ENCODE measurements at places on chromosomes 12 and 14.

- no peaks in the 10 kb centered on the region for H3K36me3 ChIP-seq
- peaks cover 3% of the 10 kb centered on the region for H3K4me1 ChIP-seq
- H3K4me3 ChIP-seq: no peak overlapping the region
- no peak overlapping the region for H3K27ac ChIP-seq
- H3K27me3 ChIP-seq: no peaks in the 10 kb centered on the region
Measured at GRCh38 chr14:49992901-49993339, 100.0 kb downstream of the ARF6 start.

- no peak overlapping the region for H3K27ac ChIP-seq
- no peaks in the 10 kb centered on the region for H3K27me3 ChIP-seq
- no peak for DNase-seq
- H3K36me3 ChIP-seq: no peaks in the 10 kb centered on the region
Measured at GRCh38 chr14:74946659-74947281, 8.6 kb downstream of the PGF start.

- peak overlapping the region; percentile 93 for H3K27ac ChIP-seq
- H3K4me1 ChIP-seq: peaks cover 23% of the 10 kb centered on the region
- H3K4me3 ChIP-seq: peak overlapping the region; percentile 87
Measured at GRCh38 chr12:6852651-6853354, 853 bp downstream of the USP5 start.

DNA sequence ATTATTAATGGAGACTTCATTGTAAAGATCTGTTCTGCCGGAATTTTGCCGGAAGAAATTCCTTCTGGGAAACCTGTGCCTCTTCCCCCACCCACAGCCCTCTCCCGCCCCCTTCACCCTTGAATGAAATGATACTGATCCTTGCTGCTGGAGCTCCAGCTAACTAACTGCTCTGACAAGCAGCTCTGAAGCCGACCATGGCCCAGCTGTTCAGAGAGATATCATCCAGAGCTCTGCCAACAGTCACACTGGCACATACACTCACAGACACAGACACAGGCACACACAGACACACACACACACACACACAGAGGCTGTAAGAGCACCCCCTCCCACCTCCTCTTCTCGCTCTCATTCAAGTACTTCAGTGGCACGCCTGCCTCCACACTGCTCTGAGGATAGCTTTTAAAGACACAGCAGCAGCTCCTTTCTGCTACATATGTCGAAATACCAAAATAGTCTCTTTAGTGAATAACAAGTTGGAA lies 88.6 kb downstream of the R3HDM2 start:
- H3K27me3 ChIP-seq: no peaks in the 10 kb centered on the region
- no peaks in the 10 kb centered on the region for H3K4me1 ChIP-seq
- peaks cover 4% of the 10 kb centered on the region for H3K36me3 ChIP-seq
- no peak for DNase-seq

GRCh38 chr12:90152897-90153624 lies 444.4 kb upstream of the ATP2B1 start:
- H3K4me3 ChIP-seq: no peak overlapping the region
- no peak overlapping the region for H3K27ac ChIP-seq
- no peaks in the 10 kb centered on the region for H3K4me1 ChIP-seq

DNA sequence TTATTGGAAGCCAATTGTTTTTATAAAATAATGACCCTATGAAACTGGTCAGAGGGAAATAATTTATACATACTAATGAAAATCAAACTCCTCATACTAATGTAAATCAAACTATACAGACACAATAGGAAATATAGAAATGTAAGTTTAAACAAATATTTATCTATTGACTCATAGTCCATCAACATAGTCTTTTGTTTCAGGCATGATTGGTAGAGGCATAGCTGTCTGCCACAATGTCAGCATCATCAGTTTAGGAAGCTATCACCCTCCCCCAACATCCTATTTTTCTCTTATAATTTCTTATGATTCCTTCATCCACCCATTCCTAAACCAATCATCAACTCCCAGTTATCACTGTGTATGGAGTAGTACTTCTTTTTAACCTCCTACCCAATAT lies 117.7 kb downstream of the SLC38A6 start:
- no peaks in the 10 kb centered on the region for H3K4me1 ChIP-seq
- H3K27me3 ChIP-seq: no peaks in the 10 kb centered on the region
- no peak overlapping the region for H3K4me3 ChIP-seq
- DNase-seq: no peak
- H3K27ac ChIP-seq: no peak overlapping the region

- H3K27me3 ChIP-seq: no peaks in the 10 kb centered on the region
- no peak overlapping the region for H3K4me3 ChIP-seq
- H3K27ac ChIP-seq: no peak overlapping the region
- H3K36me3 ChIP-seq: no peaks in the 10 kb centered on the region
- no peak for DNase-seq
Measured at GRCh38 chr14:23831596-23831995, 122.0 kb upstream of the DHRS4 start.

DNA sequence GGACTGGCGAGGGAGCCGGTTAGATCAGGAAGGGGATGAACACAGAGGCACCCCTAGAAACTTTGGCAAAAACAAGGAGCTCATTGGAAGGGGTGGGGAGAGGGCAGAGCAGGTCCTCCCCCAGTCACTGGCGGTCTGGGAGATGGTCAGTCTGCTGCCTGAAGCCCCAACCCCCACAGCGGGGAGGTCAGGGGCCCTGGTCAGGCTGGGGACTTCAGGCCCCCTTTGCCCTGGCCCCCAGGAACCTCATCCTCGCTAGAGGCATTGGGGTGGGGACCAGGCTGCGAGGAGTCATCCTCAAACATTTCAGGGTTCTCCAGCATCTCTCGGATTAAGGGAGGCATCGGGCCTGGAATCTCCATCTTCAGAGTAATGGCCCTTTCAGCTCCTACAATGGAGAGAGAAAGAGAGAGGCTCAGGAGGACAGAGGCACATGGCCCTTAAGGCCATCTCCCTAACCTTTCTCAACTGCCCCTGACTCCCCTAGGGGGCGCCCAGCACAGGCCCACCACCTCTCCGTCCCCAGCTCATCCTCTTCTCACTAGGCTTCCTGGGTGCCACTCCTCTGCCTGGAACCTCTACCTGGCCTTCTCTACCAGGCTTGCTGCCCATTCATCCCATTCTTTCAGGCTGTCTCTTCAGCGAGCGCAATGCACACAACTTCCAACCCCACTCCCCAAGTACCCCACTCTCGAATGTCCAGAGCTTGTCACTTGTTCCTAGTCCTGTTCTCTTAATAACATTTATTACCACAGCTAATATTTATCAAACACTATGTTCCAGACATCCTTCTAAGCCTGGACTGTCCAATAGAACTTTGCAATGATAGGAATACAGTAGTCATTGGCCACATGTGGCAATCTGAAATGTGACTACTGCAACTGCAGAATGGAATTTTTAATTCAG lies 4.7 kb upstream of the ITGB7 start:
- no peak overlapping the region for H3K4me3 ChIP-seq
- H3K27me3 ChIP-seq: no peaks in the 10 kb centered on the region
- H3K4me1 ChIP-seq: peaks cover 43% of the 10 kb centered on the region
- no peak for DNase-seq

GRCh38 chr12:111458546-111459172 lies 52.9 kb downstream of the SH2B3 start:
- no peak for DNase-seq
- H3K27me3 ChIP-seq: no peaks in the 10 kb centered on the region
- H3K27ac ChIP-seq: no peak overlapping the region

GRCh38 chr12:116183741-116184141 lies 93.8 kb downstream of the MED13L start:
- no peak for DNase-seq
- H3K27me3 ChIP-seq: no peaks in the 10 kb centered on the region
- no peaks in the 10 kb centered on the region for H3K36me3 ChIP-seq
- H3K4me3 ChIP-seq: no peak overlapping the region
- H3K4me1 ChIP-seq: peaks cover 10% of the 10 kb centered on the region

- no peaks in the 10 kb centered on the region for H3K27me3 ChIP-seq
- H3K27ac ChIP-seq: no peak overlapping the region
- H3K36me3 ChIP-seq: no peaks in the 10 kb centered on the region
- peaks cover 7% of the 10 kb centered on the region for H3K4me1 ChIP-seq
Measured at GRCh38 chr12:116140529-116140928, 137.0 kb downstream of the MED13L start.

DNA sequence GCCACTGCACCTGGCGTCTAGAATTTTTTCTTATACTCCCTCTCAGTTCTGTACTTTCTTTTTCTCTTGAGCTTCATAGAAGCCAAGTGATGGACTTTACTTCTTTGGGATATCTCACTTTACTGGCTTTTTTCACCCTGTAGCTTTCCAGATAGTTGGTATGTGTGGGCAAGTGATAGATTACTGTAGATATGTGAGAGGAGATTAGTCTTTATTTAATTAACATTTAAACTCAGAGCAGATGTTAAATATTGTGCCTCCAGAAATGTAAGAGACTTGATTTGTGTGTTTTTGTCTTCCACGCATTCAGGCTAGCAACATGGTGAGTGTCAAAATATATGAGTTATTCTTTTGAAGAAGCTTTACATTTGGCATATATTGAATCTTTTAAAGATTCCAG lies 39.5 kb upstream of the SLC17A8 start:
- no peak overlapping the region for H3K27ac ChIP-seq
- H3K27me3 ChIP-seq: no peaks in the 10 kb centered on the region
- H3K4me1 ChIP-seq: no peaks in the 10 kb centered on the region
- H3K36me3 ChIP-seq: peaks cover 8% of the 10 kb centered on the region
- DNase-seq: no peak

DNA sequence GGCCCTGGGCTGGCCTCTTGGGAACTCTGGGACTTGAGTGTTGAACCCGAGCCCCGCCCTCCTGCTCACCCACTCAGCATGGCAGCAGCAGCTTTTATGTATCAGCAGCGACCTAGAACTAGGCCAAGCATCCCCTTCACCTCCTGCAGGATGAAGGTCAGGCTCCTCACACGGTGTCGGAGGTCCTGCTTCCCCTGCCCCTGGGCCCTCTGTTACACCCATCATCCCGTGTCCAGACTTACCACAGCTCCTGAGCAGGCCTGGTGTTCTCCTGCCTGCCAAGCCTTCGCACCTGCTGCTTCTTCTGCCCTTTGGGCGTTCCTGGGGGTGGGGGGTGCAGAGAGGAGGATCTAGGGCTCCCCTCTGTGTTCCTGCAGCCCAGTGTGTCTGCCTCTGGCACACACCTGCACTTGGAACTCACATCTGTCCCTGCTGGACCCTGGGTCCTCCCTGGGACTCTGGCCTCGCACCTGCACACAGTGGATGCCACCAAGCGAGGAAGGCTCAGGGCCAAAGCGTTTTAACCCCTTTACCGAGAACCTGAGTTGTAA lies 80.3 kb downstream of the PAPOLA start:
- no peak overlapping the region for H3K4me3 ChIP-seq
- no peak overlapping the region for H3K27ac ChIP-seq
- H3K4me1 ChIP-seq: no peaks in the 10 kb centered on the region
- no peaks in the 10 kb centered on the region for H3K36me3 ChIP-seq

DNA sequence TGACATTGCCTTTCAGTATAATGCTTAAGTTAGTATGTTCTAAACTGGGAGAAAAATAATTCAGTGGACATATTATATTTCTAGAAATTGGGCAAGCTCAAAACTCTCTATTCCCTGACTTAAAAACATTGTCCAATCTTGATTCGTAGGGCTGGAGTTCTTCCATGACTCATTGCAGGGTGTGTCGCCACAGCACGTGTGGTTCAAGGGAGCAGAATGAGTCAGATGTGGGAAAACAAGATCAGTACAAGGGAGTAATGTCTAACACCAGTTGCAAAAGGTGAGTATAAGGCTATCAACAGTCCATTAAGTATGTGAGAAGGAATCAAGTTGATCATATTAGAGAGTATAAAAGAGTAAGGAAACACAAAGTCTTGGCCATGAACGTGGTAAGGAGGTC lies 887.0 kb downstream of the TMTC2 start:
- no peaks in the 10 kb centered on the region for H3K4me1 ChIP-seq
- no peak overlapping the region for H3K27ac ChIP-seq
- H3K27me3 ChIP-seq: no peaks in the 10 kb centered on the region
- DNase-seq: no peak
- no peaks in the 10 kb centered on the region for H3K36me3 ChIP-seq

DNA sequence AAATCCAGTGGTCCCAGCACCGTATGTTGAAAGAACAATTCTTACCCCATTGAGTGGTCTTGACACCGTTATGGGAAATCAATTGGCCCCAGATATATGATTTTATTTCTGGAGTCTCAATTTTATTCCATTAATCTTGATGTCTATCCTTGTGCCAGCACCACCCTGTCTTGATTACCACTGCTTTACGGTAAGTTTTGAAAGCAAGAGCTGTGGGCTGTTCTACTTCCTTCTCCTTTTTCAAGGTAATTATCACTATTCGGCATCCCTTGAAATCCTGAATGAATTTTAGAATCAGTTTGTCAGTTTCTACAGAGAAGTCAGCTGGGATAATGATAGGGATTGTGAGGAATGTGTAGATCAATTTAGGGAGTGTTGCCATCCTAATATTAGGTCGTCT lies 160.8 kb upstream of the SFSWAP start:
- no peaks in the 10 kb centered on the region for H3K4me1 ChIP-seq
- H3K27ac ChIP-seq: no peak overlapping the region
- H3K4me3 ChIP-seq: no peak overlapping the region
- no peak for DNase-seq

DNA sequence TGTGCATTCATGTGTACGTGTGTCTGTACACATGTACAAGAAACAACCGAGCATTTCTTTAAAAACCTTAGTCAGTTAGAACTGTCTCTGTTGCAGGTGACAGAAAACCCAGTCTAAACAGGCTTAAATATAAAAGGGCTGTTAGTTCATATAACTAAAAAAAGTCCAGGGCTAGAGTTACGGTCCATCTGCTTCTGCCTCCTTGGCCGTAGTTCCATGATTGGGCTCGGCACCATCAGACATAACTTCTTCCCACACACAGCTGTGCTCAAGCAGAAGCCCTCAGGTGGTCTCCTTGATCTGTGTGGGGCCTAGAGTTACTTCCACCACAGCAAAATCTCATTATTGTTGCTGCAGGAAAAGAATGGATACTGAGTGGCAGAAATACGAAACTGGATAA lies 34.6 kb downstream of the CKB start:
- no peak for DNase-seq
- no peaks in the 10 kb centered on the region for H3K27me3 ChIP-seq
- H3K27ac ChIP-seq: no peak overlapping the region
- peaks cover 42% of the 10 kb centered on the region for H3K36me3 ChIP-seq

GRCh38 chr12:105983622-105984320 lies 155.0 kb downstream of the NUAK1 start:
- no peaks in the 10 kb centered on the region for H3K27me3 ChIP-seq
- no peak overlapping the region for H3K4me3 ChIP-seq
- H3K4me1 ChIP-seq: no peaks in the 10 kb centered on the region
- no peaks in the 10 kb centered on the region for H3K36me3 ChIP-seq
- DNase-seq: no peak
- no peak overlapping the region for H3K27ac ChIP-seq

- DNase-seq: no peak
- peaks cover 3% of the 10 kb centered on the region for H3K4me1 ChIP-seq
- peaks cover 12% of the 10 kb centered on the region for H3K27me3 ChIP-seq
Measured at GRCh38 chr14:92258934-92259333, 64.0 kb upstream of the SLC24A4 start.

DNA sequence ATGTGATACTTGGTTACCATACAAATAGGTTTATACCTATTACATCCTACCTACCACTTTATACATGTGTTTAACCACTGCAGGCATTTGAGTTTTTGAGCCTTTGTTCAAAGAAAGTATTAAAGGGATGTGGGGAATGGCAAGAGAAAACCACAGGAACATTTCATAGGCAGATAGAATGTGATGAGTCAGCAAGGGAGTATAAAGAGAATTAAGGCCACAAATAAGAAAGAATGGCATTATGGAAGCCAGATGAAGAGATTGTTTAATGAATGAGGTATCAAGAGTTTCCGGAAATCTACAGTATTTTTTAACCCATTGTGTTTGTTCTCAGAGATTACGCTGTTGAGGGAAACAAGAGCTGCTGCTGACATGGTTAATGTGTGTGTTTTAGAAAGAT lies 66.9 kb downstream of the METTL25 start:
- H3K4me1 ChIP-seq: no peaks in the 10 kb centered on the region
- no peaks in the 10 kb centered on the region for H3K36me3 ChIP-seq
- no peak overlapping the region for H3K4me3 ChIP-seq
- H3K27me3 ChIP-seq: no peaks in the 10 kb centered on the region
- no peak for DNase-seq
- H3K27ac ChIP-seq: no peak overlapping the region
